NCI-H82 (cell line): ENCODE measurements at places on chromosomes 12 and 14.

DNA sequence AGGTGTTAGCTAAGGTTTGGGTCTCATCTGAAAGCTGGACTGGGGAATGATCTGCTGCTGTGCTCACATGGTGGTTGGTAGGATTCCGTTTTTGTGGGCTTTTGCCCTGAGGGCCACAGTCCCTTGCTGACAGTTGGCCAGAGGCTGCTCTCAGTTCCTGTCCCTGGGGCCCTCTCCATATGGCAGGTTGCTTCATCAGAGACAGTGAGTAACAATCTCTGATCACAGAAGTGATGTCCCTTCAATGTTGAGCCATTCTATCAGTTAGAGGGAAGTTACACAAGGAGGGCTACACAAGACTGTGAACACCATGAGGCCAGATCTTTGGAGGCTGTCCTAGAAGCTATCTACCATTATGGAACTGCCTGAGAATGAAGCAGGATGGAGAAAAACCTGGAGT, 137.2 kb downstream of the AACS start:
- no peak for DNase-seq

DNA sequence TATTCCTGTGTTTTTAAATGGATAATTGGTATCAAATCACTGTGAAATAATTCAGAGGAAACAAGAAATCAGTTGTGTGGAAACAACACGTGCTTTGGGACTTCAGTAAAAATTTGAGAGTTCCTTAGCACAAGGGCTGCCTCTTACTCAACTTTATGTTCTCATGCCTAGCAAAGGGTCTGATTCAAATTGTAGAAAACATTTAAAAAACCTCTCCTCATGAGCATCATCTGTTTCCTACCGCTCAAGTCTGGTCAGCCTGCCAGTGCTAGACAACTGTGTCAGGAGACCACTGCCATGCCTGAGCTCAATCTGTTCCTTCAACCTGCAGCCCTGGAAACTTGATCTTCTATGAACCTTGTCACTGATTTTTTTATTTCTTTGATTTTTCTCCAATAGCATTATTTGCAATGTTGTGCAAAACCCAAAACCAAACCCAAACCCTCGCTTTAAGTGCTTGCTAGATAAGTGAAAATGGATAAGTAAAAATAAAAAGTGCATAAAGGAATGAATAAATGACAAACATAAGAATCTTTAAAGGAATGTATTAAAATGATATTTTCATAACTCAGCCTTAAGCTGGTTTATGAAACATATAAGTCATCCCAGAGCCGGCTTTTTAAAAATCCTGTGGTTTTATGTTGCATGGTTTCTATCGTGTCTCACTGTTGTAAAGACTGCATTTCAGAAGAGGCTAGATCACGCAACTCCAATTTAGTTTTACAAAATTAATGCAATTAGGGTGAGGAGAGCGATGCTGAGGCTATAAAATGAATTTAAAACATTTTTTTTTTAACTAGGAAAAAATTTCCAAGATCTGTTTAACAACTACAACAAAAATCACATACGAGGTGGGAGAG, 361.2 kb upstream of the PDE3A start:
- no peak for DNase-seq

GRCh38 chr14:70514168-70515069, 20.4 kb downstream of the ADAM20 start:
- no peak for DNase-seq

DNA sequence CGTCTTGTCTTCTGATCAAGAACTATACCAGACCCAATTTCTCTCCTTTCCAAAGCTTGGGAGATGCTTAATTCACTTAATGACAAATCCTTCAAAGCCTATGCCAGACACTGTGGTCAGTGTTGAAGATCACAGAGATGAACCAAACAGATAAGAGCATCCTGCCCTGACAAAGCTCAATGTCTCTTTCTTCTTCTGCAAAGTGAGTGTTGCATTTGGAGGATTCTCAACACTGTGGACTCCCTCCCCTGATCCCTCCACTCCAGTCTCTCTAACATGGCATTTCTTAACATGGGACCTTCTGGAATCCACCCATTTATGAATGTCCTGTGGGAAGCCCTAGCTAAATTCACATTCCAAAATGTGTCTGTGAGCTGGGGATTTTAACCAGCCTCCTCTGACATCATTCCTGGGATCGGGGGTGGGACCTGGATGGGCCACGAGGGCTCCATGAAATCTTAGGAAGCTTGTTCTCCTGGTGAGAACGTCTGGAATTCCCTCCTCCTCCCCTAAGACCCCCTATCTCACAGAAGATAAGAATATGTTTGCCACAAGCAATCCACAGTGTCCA, 20.3 kb downstream of the SYNE3 start:
- DNase-seq, result no peak

DNA sequence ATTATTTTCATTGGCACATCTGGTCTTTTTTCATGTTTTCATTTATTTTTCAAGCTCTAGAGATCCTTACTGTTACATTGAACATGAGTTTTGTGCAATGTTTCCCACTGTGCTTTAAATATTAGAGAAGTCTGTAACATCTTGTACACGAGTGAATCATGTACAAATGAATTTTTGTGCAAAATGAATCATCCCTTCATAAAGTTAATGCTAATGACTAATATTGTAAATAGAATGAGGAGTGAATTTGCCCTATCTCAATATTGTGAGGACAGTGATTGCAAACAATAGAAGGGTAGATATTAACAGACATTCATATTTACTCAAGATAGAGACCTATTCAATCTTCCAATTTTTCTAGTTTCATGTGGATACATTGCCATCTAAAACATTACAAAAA, 463.3 kb upstream of the FOXG1 start:
- no peak for DNase-seq

- no peak for DNase-seq
Observed at GRCh38 chr14:91398707-91399106, 18.9 kb downstream of the CCDC88C start.

- no peak for DNase-seq
Observed at GRCh38 chr14:67703997-67704396, 2.3 kb downstream of the RDH12 start.

- peak; percentile 54 for DNase-seq
Observed at GRCh38 chr12:31322801-31323207, 3.1 kb downstream of the SINHCAF start.

GRCh38 chr12:101666052-101666728, 31.2 kb upstream of the CHPT1 start:
- no peak for DNase-seq

- DNase-seq, result no peak
Observed at GRCh38 chr12:68854078-68854468, 46.1 kb downstream of the MDM2 start.

- no peak for DNase-seq
Observed at GRCh38 chr14:66038618-66039017, 447.6 kb upstream of the CCDC196 start.

GRCh38 chr12:111291357-111291756, 77.5 kb downstream of the PHETA1 start:
- DNase-seq, result no peak

DNA sequence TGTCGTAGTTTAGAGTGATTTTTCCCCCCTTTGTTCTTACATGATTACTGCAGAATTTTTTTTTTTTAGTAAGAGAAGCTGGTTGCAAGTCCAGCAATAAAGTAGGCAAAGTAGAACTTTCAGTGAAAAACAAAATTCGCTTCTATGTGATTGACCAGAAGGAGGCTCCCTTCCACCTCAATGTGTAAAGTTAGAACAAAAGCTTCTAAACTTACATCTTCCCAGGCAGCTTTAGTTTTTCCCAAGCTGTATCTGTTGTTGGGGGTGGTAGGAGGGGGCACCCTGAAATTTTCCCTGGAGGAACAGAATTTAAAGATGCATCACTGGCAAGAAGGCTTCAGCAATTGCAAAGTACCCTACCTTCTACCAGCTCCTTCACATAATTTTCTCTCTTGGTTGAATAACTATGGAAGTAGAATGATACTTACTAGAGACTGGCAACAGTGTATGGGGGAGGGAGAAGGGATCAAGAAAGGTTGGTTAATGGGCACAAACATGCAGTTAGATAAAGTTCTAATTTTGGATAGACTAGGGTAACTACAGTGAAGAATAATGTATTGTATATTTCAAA, 87.3 kb upstream of the E2F7 start:
- DNase-seq, result peak; percentile 32

DNA sequence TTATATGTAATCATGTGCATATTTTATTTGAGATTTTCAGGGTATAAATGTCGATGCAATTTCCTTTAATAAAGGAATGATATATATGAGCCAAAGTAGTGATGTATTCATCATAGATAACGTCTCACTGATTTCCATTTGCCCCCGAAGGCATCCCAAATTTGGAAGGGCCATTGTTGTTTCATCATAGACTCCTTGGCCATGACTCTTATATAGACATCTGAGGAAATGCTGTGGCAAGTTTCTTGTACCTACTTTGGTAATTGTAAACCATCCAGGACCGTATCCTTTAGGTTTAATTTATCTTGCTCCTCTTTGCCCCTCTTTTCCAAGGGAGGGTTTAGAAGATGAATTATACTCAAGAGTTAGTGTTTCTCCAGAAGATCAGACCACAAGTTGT, 84.7 kb downstream of the SAMD4A start:
- DNase-seq, result no peak

DNA sequence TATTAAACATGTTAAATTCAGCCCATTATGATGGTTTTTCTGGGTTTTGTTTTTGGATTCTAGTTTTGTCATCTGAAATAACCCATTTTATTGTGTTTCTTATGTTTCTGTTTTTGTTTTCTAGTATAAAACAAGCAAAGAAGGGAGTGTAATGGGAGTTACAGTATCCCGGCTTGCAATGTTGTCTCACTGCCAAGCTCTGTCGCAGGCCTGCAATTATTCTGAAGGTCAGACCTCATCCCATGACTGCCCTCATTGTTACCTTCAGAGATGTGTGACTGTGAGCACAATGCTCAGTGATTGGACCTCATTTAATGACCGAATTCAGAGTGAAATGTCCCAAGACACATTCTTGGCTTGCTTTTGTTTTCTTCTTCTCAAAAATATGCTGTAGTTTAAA, 73.0 kb upstream of the ATF1 start:
- DNase-seq, result no peak

DNA sequence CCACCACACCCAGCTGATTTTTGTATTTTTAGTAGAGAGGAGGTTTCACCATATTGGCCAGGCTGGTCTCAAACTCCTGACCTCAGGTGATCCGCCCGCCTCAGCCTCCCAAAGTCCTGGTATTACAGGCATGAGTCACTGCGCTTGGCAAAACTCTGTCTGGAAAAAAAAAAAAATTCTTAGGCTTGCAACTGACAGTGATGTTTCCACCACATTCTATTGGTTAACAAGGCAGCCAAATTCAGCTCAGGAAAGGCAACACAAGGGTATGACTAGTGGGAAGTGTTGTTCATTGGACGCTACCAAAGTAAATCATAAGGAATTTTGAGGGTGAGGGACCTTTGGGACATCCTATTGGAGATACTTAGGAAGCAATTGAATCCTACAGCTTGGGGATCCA, 2.9 kb upstream of the SBNO1 start:
- peak; percentile 62 for DNase-seq

- peak; percentile 84 for DNase-seq
Observed at GRCh38 chr14:89185919-89186855, 230.8 kb downstream of the FOXN3 start.

GRCh38 chr12:69095765-69096477, 143.4 kb upstream of the CPSF6 start:
- peak; percentile 79 for DNase-seq

GRCh38 chr14:32509632-32510187, 180.6 kb downstream of the AKAP6 start:
- DNase-seq, result no peak

DNA sequence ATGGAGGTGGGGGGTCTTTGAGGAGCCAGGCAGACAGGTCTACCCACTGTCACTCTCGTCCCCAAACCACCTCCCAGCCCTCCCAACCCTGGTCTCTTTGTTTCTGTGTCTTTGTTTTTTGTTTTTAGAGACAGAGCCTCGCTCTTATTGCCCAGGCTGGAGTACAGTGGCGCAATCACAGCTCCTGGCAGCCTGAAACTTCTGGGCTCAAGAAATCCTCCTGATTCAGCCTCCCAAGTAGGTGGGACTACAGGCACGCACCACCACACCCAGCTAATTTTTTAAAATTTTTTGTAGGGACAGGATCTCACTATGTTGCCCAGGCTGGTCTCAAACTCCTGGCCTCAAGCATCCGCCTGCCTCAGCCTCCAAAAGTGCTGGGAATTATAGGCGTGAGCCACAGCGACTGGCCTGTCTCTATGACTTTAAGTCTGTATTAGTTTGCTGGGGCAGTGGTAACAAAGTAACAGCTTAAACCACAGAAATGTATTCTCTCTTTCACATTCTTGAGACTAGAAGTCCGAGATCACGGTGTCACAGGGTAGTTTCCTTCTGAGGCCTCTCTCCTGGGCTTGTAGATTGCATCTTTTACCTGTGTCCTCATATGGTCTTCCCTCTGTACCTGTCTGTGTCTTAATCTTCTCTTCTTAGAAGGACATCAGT, 26.1 kb downstream of the DTX1 start:
- DNase-seq, result peak; percentile 19

DNA sequence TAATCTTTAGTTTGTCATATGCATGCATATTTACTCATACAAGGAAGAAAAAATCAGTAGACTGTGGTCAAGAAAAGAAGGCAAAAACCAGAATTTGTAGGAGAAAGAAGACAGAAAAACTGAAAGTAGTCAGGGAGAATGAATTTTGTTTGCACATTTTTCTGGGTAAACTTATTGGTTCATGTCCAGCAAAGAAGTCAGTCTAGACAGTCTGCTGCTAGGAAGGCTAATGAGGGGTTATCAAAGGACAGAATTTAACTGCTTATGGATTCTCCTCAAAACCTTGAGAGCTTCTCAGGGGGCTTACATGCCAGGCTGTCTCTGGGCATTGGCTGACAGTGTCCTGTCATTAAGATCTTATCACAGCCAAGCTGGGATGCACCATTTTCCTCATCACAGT, 293.9 kb downstream of the RPAP3 start:
- peak; percentile 8 for DNase-seq

- DNase-seq, result peak; percentile 85
Observed at GRCh38 chr12:5200278-5201087, 156.8 kb downstream of the KCNA5 start.

DNA sequence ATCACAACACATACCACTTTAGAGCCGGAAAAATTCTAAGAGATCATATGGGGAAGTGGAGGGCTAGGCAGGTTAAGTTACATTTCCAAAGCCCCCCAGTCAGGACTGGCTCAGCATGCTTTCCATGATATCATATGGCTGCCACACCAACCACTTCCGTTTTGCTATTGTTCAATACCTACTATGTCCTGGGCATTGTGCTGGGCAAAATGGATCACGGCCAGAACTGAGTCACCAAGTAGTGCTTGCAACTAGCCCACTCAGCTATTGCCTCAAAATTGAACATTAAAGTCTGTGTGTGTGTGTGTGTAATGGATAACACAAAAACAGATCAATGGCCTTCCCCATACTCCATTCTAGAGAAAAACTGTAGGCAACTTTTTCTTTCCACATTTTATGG, 22.7 kb downstream of the WIF1 start:
- no peak for DNase-seq

GRCh38 chr14:86003998-86004397, 474.1 kb downstream of the FLRT2 start:
- no peak for DNase-seq

DNA sequence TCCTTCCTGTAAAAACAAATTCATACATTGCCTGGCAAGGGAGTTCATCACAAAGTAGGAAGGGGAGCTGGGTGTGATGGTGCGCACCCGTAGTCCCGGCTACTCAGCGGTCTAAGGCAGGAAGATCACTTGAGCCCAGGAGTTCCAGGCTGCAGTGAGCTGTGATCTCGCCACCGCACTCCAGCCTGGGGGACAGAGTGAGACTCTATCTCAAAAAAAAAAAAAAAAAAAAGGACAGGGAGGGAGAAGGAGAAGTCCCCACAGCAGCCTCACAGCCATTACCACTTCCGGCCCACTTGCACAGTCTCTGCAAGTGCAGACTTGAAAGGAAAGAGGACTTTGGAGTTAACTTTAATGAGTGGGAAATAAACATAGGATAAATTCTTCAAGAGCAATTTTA, 121.0 kb downstream of the FBXL14 start:
- no peak for DNase-seq
